ENCODE measurements at places on chromosomes 3 and 15.
A peak's percentile ranks its signal among the peaks of the same experiment; 100 is the strongest.

GRCh38 chr3:183966361-183966791 lies 51.3 kb downstream of the ABCC5 start:
- H3K4me3 ChIP-seq: no peak overlapping the region
- H3K4me1 ChIP-seq: no peaks in the 10 kb centered on the region
- H3K27ac ChIP-seq: no peak overlapping the region
- H3K27me3 ChIP-seq: no peaks in the 10 kb centered on the region
- no peak for DNase-seq

GRCh38 chr3:38454178-38454883 lies 641 bp downstream of the ACVR2B start:
- H3K4me1 ChIP-seq: peaks cover 19% of the 10 kb centered on the region
- peak overlapping the region; percentile 82 for H3K4me3 ChIP-seq
- H3K27ac ChIP-seq: peak overlapping the region; percentile 88
- no peaks in the 10 kb centered on the region for H3K27me3 ChIP-seq

GRCh38 chr3:189602471-189602870 lies 28.7 kb upstream of the TP63 start:
- H3K36me3 ChIP-seq: no peaks in the 10 kb centered on the region
- H3K27ac ChIP-seq: no peak overlapping the region
- no peaks in the 10 kb centered on the region for H3K4me1 ChIP-seq

- H3K4me1 ChIP-seq: no peaks in the 10 kb centered on the region
- no peaks in the 10 kb centered on the region for H3K36me3 ChIP-seq
- H3K4me3 ChIP-seq: no peak overlapping the region
- no peak for DNase-seq
Observed at GRCh38 chr3:59426821-59427565, 377.2 kb upstream of the CFAP20DC start.

DNA sequence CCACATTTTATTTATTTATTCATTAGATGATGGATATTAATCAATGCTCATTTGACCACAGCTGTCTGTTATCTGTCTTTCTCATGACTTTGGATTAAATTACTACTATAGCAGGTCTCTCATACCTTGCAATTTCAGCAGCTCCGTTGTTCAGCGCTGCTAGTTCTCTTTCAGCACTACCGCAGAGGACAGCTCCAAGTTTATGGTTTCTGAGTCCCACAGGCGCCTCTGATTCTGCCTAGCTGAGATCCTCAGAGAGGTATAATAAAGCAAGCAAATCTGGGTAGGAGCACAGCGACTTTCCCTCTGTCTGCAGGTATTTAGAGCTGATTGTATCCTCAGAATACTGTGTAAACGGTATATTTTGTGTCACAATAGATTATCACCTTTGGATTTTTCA lies 204.9 kb downstream of the CNTN4 start:
- H3K27ac ChIP-seq: no peak overlapping the region
- DNase-seq: no peak
- no peaks in the 10 kb centered on the region for H3K36me3 ChIP-seq

- H3K4me3 ChIP-seq: no peak overlapping the region
- H3K27me3 ChIP-seq: no peaks in the 10 kb centered on the region
- no peak overlapping the region for H3K27ac ChIP-seq
- no peak for DNase-seq
Observed at GRCh38 chr3:138547342-138547975, 46.6 kb downstream of the CEP70 start.

All from heart right ventricle (tissue), 16 donors.